ENCODE measurements at places on chromosomes 16 and 17. TPM values are rescaled to one million over a fixed set of nuclear protein-coding genes. Genes with fewer than 3 reads are reported as not detected.

GRCh38 chr17:42667088-42667951 lies 8.2 kb downstream of the TUBG2 start:
- peak; percentile 94 for DNase-seq

GRCh38 chr16:51125992-51126391 lies 25.1 kb downstream of the SALL1 start:
- DNase-seq: no peak

- DNase-seq: peak; percentile 25
Measured at GRCh38 chr16:76535-77272, 1.3 kb upstream of the MPG start.

- DNase-seq: no peak
Measured at GRCh38 chr16:85812811-85813700, 13.6 kb downstream of the COX4I1 start.

DNA sequence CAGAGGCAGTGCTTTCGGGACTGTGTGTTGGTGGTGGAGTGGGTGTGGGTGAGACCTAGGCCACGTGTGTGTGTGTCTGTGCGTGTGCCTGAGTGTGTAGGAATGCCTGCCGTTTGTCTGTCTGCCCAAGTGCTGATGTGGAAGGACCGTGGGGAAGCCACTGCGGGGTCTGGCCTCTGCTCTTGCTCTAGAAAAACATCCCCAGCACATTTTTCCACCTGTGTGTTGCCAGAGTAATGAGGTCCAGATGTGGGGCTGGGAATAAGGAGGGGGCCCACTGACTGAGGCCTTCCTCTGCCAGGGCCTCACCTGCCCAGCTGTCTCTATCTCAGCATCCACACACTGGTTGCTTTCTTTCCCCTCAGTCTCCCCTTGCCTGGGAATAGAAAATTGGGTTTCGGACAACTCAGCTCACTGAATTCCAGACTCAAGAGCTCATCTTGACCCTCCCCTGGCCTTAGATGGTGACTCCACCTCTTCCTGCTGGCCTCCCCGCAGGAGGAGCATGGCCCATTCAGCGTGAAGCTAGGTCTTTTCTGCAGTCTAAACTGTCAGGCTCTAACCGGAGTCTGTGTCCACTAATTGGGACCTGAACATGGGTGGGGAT lies 7.6 kb downstream of the SGCA start:
- peak; percentile 28 for DNase-seq

DNA sequence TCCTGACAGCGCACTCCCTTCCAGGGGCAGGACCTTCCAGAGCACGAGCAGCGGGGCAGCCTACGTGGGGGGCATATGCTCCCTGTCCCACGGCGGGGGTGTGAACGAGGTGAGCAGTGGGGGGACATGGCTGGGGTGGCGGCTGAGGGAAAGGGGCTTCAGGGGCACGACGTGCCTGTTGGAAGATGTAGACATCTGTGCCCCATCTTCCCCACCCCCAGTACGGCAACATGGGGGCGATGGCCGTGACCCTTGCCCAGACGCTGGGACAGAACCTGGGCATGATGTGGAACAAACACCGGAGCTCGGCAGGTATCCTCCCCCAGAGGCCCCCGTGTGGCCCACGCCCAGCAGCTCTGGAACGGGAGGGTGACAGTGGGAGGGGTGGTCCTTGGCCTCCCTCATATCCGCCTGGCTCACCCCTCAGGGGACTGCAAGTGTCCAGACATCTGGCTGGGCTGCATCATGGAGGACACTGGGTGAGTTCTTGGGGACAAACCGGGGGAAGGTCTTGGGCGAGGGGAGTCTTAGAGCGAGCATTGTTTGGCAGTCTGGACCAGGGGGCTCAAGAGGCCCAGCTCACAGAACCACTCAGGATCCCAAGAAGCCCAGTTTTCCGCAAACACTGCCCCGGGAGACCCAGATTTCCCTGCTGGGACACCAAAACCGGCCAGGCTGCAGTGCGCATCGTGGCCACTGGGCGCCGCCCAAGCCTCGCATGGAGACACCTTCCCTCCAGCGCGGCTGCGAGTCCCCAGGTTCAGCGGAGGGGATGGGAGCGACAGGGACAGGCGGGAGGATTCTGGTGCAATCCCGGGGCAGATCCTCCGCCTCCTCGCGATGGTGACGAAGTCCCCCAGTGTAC lies 15.7 kb downstream of the ADAM11 start:
- DNase-seq: peak; percentile 73

GRCh38 chr17:14950686-14951085 lies 314.4 kb downstream of the PMP22 start:
- no peak for DNase-seq

- DNase-seq: no peak
Measured at GRCh38 chr16:67174706-67175231, 4.4 kb downstream of the NOL3 start.

DNA sequence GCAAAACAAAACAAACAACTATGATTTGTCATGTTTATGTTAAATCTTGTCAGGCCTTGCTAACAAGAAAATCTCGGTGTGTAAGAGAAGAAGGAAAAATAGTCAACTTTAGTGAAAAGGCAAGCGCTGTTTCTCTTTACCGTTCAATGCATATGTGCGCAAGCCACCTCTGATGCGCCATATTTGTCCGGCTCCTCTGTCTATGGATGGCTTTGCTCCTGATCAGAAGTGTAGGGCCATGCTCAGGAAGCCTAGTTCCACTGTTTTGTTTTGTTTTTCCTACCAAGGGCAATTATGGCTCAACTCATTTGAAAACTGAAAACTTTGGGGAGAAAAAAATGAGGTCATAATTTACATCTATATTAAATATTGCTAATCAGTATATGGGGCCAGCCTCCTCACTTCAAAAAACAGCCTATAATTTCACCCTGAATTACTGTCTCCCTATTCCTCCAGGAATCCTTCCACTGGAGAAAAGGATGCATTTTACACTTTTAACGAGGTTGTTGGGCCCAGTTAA lies 4.5 kb downstream of the MAF start:
- DNase-seq: peak; percentile 1

DNA sequence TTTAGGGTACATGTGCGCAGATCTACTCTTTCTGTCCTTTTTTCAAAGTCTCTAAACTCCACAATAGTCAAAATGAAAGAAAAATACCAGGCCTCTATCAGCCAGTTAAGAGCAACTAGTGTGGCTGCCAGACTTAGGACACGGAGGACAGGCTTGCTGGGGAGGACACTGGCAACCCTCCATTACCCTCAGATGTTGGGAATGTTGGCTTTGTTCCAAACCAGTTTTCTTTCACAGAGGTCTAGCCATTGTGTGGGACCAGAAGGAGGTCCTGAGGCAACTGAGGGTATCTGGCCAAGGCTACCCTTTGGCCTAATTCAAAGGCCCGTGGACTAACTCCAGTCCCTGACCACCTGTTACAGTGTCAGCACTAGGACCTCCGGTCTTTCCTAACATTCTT lies 51.2 kb upstream of the MED9 start:
- no peak for DNase-seq

DNA sequence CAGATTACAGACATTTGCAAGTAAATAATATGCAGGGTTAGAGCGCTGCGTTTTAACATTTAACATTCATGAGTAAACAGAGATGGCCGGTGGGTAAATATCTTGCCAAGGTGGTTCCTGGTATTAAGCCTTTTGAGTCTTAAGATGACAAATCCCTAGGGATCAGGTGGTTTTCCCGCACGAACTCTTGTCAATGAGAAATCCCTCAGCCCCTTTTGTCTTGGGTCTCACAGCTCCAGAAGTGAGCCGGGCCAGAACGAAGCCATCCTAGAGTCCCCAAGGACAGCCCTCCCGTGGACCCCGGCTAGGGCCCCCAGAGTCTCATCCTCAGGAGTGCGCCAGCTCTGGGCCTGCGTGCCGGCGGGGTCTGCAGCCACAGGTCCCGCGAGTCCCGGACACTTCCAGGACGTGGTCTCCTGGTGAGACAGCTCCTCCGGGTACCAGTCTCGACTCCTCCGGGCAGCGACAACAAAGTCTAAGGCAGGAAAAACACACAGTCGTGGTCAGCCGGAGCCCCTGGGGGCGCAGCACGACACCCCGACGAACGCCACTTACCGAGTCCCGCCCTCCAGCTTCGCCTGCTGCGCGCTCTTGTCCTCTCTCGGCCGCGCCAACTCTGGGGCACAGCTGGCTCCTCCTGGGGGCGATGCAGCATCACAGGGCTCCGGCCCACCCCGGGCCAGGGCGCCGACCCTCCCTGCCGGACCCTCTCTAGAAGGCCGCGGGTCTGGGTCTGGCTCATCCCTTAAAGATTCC lies 13.3 kb downstream of the MIS12 start:
- no peak for DNase-seq

DNA sequence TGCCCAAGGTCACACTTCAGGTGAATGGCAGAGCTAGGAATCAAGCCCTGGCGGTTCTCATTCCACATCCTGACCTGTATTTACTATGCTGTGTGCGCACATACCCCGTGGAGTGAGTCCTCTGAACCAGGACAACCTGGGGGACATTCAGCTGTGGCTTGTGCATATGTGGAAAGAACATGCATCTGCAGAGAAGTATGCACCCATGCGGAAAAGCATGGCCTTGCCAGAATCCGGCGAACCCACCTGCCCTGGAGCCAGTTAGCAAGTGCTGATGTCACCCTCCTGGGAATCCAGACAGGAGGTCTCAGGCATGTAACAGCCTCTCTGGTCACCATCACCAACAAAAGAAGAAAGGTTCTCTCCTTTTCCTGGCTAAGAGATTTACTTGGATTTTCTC lies 1.9 kb downstream of the RASL10B start:
- DNase-seq: no peak

- peak; percentile 87 for DNase-seq
Measured at GRCh38 chr17:48555258-48556228, 10.6 kb upstream of the HOXB2 start.

DNA sequence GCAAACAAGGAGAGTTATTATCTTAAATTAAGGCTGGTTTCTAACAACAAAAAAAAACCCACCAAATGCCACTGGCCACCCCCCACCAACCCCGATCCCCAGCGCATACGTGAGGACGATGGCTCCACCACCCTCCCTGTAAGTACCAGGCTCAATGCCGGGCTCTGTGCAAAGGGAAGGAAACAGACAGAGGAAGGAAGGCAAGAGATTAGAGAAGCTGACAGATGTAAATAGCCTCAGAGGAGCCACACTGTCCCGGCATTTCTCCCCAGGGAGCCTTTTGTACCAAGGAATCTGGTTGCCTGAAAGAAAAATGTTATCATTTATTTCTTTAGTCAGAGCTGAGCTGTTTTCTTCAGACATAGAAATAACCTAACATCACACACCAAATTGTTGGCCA lies 13.1 kb downstream of the SOST start:
- DNase-seq: no peak

- no peak for DNase-seq
Measured at GRCh38 chr17:31702041-31702440, 157.0 kb downstream of the COPRS start.

DNA sequence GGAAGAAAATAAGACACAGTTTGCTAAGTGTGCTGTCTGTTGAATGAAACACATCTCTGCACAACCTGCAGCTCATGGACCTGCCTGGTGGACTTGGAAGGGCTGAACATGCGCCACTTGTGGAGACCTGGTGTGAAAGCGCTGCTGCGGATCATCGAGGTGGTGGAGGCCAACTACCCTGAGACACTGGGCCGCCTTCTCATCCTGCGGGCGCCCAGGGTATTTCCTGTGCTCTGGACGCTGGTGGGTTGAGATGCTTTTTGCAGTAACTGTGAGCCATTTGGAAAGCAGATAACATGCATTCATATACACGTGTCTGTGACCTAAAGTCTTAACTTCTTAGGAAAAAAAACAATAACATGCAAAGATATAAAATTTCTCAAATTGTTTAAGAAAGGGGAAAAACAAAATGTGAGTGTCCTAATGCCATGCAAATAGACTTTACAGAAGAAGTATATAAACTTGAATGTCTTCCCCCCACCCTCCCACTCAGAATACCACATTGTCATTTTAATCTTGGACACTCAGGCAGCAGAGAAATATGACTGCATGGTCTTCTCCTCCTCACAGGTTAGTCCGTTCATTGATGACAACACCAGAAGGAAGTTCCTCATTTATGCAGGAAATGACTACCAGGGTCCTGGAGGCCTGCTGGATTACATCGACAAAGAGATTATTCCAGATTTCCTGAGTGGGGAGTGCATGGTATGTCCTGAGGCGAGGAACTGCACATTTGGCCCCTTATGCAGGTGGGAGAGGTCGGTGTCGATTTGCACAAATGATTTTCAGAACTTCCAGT lies 65.6 kb downstream of the SEC14L1 start:
- DNase-seq: no peak

DNA sequence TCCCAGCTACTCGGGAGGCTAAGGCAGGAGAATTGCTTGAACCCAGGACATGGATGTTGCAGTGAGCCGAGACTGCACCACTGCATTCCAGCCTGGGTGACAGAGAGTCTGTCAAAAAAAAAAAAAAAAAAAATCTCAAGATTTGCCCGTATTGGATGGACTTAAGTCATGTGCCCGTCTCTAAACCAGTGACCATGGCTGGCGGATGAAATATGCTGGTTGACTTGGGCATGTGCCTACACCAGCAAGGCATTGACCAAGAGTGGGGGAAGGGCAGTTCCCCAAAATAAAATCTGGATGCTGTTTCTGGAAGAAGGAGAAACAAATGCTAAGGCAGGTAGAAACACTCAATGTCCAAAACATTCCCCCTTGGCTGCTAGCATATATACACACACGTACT lies 21.5 kb upstream of the COL1A1 start:
- DNase-seq: no peak

DNA sequence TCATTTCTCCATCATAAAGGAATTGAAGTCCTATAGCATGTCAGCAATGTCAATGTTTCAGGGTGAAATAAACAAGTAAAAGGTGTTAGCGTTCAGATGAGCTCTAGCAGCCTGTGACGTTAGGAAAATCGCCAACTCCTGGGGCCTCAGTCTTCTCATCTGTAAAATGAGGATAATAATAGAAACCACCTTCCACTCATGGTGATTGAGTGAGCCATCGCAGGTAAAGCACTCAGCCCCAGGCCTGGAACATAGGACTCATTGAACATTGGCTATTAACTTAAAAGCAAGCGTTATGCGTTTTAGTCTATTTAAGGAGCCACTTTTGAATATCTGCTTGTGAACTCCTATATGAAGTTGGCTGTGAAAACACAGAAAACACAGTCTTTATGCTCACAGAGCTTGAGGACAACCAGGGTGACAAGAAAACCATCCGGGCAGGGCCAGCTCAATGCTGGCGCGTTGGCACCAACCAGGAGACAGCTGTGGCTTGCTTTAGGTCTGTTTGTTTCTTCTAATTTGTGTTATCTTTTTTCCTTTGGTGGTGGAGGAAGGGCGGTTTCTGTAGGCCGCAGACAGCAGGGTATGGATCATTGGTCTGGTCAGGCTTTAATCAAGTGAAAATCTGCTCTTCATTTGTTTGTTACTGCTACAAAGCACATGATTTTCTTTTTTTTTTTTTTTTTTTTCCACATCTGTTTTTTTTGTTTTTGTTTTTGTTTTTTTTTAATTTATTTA lies 35.7 kb upstream of the MED9 start:
- DNase-seq: no peak

DNA sequence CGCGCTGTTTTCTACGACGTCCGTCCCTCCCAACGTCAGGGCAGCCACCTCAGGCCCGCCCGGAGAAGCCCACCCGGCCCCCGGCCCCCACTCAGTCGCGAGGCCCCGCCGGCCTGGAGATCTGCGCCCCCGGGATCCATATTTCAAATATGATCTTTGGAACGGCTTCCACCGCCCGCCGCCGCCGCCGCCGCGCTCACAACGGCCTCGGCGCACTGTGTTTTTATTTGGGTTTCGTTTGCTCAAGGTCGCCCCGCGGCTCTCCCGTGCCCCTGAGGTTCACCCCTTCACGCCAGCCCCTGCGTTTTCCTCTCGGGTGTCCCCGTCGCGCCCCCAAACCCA lies 4.2 kb upstream of the CBX4 start:
- no peak for DNase-seq

The CEMP1 gene
- polyA plus RNA-seq: not detected

The PDILT gene
- not detected for polyA plus RNA-seq

The CNTNAP1 gene
- 2.3 TPM for polyA plus RNA-seq
